Brain (organoid and tissue), 16 donors: ENCODE measurements at places on chromosomes 1 and 21.

DNA sequence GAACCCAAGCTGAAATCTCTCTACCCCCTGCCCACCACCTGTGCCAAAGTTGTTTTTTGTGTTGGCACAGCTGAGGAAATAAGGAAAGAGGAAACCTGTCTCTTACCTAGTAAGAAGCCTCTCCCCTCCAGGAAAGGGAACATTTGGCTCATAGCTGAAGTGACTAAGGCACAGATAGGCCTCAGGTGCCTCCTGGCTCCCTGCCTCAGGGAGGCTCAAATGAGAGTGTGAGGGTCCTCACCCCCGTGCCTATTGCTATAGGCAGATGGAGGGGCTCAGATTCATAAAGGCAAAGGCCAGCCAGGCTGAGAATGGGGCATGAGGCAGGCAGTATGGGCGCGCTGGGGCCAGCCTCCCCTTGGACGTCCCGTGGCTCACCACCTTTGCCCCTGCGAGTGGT, 7.4 kb downstream of the SLC30A2 start:
- DNase-seq = no peak

DNA sequence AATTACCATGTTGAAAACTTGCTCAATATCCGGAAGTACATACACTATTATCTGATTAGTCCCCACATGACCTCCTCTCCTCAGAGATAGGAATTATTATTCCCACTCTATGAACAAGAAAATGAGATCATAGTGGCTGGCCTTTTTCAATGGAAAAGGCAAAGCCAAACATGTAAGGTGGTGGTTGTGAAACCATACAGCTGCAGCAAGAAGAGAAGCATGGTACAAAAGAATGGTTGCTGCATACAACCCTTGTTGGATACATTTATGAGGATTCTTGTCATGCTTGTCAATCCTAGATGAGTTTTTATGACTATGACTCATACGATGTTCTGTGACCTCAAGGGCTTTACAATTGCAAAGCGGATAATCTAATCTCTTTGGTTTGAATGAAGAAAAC, 514.7 kb downstream of the PLPP3 start:
- no peak for DNase-seq

- DNase-seq = no peak
These were observed 21.8 kb upstream of the OTUD3 start for GRCh38 chr1:19860418-19860817.

DNA sequence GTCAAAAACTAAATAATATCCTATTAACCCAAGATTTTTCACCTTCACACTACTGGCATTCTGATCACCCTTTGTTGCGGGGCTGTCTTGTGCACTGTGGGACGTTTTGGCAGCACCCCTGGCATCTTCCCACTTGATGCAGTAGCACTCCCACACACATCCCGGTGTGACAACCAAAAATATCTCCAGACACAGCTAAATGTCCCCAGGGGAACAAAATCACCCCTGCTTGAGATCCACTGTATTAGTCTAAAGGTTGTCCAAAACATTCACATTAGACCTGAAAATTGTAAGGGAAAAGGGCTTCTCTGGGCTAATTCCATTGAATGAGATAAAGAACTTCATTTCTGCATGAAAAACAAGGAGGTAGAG, 37.8 kb downstream of the PLEKHO1 start:
- no peak for DNase-seq

GRCh38 chr1:8439015-8439702, 121.2 kb downstream of the SLC45A1 start:
- DNase-seq = peak; percentile 90

DNA sequence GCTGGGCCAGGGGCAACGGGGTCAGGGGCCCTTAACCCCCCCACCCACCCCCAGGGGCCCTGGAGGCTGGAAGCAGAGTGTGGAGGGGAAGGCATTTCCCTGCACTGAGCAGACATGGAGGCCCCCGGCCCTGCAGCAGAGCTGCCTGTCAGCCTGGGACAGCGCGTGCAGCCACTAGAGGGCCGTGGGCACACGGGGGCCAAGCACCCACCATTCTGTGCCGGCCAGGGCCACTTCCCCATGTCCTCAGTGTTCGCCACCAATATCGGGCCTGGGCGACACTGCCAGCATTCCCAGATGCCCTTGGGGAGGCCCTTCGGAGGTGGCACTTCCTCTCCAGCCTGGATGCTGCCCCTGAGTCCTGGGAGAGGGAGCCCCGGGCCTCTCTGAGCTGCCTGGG, 23.2 kb upstream of the ARHGEF16 start:
- DNase-seq = no peak

- DNase-seq = no peak
These were observed 65.2 kb upstream of the GJA8 start for GRCh38 chr1:147837129-147837963.

- no peak for DNase-seq
These were observed 94.1 kb downstream of the TGFBR3 start for GRCh38 chr1:91791691-91792488.

- no peak for DNase-seq
These were observed 6.1 kb upstream of the DDX20 start for GRCh38 chr1:111749628-111750027.

DNA sequence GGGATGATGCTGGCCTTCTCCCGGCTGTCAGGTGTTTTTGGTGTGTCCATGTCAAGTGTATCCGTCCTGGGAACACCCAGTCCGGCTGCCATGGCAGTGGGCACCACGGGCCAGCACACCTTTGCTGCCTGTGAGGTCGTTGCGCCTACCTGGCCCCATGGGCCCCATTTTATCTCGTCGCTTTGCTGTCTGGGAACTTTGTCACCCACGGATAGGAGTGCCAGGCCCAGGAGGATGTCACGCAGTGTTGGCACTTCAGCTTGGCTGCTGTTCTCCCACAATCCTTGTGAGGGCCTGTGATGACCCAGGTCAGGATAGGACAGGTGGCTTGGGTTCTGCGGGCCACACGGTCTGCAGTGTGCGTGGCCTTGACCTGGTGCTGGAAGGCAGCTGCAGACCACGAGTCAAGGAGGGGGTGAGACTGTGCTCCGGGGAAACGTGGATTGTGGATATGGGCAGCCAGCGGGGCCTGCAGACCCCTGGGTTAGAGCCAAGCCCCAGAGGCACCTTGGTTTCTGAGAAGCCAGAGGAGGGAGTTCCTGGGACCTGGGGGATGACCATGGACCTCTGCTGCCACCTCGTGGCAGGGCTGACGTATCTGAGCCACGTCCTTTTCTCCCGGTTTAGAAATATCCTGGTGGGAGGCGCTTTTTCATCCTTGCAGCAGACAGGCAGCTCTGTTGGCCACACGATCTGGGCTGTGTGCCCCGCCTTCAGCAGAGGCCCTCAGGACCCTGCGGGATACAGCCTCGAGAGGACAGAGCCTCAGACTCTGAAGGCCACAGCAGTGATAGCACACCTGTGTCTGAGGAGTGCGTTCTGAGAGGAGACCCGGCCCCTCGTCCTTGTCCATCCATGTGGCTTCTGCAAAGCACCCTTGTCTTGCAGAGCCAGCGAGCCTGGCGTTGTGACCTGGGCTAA, 161.1 kb upstream of the COL6A1 start:
- peak; percentile 92 for DNase-seq

DNA sequence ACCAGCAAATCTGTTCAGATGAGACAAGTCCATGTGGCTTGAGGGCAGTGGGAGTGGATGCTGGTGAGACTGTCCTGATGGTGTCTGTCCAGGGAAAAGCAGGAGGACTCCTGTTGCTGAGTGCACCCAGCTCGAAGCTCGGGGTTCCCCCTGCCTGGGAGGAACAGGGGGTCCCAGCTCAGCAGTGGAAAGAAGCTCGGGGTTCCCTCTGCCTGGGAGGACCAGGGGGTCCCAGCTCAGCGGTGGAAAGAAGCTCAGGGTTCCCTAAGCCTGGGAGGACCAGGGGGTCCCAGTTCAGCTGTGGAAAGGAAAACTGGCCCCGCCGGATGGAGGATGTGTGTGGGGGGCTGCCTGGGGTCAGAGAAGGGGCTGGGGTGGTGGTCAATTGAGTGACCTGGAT, 39.1 kb downstream of the CRYAA start:
- DNase-seq = no peak

- no peak for DNase-seq
These were observed 24.9 kb upstream of the GLIS1 start for GRCh38 chr1:53763911-53764310.

- no peak for DNase-seq
These were observed 4.0 kb downstream of the H6PD start for GRCh38 chr1:9238550-9238949.

- DNase-seq = no peak
These were observed 37.0 kb upstream of the GORAB start for GRCh38 chr1:170495006-170495405.

GRCh38 chr1:116553386-116554115, 17.3 kb downstream of the CD58 start:
- no peak for DNase-seq

DNA sequence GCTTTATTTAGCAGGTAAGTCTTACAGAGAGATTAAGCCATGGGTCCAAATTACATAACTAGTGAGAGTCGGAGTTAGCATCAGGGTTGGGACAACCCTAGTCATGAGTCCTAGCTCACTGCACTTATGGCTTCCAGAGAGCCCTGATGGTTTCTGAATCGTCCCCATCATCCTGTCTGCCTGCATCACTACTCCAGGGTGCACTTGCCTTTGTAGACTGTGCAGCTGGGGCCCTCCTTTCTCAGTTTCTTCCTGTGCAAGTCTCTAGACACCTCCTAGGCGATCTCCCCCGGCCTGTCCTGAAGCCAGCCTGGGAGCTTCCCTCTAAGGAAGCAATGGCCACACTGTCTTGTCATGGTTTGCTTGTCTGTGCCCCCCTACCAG, 37.1 kb downstream of the KIAA0040 start:
- no peak for DNase-seq

DNA sequence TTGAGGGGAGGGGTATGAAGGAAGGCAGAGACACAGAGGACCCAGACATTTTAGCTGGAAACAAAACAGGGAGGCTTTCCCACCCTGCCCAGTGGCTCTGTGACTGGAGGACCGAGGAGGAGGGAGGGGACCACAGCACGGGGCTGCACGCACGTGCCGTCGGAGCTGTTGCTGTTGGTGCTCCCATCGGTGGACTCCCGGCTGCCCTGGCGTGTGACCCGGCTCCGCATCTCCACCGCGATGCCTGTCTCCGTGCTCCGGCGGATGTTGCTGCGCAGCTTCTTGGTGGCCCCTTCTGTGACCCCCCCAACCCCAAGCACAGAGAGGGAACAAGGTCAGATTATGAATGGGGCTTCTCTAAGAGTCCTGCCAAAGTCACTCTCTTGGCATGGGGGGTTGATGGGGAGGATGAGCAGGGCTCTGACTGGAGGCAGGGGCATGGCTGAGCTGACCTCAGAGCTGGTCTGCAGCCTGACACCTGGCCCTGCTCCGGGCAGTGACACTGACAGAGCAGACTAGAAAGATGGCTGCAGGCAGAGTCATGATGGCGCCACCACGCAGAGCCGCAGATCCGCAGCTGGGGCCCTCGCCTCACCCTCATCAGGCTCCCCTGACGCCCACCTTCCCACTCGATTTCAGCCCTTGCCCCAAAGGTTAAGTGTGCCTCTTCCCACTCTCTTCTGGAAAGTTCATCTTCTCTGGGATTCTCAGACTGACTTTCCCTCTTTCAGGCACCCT, 29.6 kb downstream of the RIMS3 start:
- DNase-seq = no peak

DNA sequence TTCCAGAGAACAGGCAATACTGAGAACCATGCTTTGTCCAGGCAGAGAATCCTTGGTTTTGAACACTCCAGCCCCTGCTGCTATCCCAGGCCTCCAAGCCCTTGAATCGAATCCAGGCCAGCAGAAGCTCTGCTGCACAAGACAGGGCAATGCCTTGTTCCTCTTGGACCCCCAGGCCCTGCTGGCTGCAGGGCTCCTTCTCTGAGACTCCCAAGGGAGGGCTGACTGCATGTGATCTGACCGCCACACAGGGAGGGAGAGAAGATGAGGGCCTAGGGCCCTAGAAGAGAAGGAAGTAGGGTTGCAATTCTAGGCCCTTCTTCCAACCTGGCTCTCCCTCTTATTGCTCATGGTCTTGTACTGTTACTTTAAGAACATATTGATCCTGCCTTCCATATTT, 160.6 kb upstream of the EDN2 start:
- no peak for DNase-seq

DNA sequence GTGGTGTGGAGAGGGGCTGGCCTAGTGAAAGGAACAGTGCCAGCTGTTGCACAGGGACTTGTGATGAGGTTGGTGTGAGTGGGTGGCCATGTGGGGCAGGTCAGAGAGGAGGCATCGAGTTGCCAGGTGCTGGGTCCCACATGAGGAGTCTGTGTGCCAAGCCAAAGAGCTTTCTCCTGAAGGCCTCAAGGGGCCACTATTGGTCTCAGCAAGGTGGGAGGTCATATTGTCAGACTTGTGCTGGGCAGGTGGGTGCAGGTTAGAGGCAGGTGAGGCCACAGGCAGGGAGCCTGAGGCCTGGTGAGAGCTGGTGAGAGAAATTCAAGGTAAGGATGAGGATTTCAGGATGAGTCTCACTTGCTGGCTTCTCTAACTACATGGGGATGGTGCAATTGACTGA, 256.8 kb downstream of the DISC1 start:
- DNase-seq = no peak

DNA sequence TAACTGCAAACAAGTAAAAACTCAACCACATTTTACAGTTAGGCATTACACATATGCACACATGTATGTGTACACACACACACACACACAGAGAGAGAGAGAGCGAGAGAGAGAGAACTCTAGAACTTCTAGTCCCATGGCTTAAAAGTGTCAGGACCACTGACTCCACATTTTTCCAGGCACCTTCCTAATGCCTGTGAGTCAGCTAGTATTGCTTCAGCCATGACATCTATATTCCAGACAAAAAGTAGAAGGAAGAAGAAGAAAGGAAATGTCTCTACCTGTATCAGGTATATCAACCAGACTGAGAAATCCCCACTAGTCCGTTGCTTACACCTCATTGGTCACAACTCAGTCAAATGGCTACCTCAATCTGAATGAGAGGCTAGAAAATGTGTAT, 31.9 kb upstream of the TACSTD2 start:
- no peak for DNase-seq

- DNase-seq = no peak
These were observed 116.9 kb upstream of the TIAM1 start for GRCh38 chr21:31460980-31461379.

- DNase-seq = no peak
These were observed 271.5 kb downstream of the TGFB2 start for GRCh38 chr1:218616681-218617080.

DNA sequence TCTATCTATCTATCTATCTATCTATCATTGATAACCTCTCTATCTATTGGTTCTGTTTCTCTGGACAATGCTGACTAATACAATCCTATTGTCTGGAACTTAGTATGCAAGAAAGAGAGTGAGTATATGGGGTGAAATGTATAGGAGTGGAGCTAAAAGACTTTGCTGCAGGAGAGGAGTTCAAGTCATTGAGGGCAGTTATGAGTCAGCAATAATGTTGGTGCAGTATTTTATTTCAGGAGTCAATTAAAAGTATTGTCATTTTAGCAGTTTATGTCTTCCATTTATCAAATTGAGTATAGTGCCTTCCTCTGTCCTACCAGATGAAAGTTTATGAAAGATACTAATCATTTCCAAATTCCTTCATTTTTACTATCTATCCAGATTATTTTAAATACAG, 55.8 kb downstream of the MAP3K7CL start:
- no peak for DNase-seq

DNA sequence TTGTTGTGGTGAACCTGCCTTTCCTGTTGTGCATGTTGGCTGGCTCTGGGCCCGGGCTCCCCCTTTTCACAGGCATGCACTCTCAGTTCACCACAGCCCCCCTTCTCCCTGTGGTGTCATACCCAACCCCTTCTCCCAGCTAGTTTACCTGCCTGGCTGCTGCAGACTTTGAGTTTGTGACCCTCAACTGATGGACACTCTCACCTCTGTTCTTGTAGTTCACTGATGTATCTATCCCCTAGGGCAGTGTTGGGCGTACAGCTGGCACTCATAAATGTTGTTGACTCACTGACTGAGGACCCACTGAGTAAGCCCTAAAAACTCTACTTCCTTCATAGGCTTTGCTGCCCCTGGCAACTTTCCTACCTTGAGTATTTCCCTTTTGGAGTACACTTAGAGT, 54.9 kb downstream of the WDR64 start:
- no peak for DNase-seq
